HS-5 (cell line): ENCODE measurements at places on chromosomes 12 and 14.

DNA sequence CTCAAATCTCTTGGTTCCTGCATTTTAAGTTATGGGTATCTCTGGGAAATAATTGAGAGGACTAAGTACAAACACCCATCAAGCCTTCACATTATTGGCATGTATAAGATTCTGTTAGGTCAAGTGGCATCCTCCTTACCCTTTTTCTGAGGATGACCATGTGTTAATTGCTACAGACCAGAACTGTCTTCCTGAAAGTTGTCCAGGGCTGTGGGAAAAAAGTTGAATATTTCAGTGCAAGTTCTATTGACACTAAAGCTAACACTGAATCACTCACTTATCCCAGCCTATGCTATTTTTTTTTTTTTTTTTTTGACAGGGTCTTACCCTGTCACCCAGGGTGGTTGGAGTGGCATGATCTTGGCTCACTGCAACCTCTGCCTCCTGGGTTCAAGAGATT is 130.1 kb upstream of the HIF1A start:
- no peak for DNase-seq

- DNase-seq: no peak
Observed at GRCh38 chr14:69953266-69953915, 74.2 kb downstream of the SMOC1 start.

GRCh38 chr14:87405563-87405962 is 587.4 kb downstream of the GALC start:
- no peak for DNase-seq

- DNase-seq: no peak
Observed at GRCh38 chr14:22047115-22047514, 373.5 kb upstream of the OR4E1 start.

DNA sequence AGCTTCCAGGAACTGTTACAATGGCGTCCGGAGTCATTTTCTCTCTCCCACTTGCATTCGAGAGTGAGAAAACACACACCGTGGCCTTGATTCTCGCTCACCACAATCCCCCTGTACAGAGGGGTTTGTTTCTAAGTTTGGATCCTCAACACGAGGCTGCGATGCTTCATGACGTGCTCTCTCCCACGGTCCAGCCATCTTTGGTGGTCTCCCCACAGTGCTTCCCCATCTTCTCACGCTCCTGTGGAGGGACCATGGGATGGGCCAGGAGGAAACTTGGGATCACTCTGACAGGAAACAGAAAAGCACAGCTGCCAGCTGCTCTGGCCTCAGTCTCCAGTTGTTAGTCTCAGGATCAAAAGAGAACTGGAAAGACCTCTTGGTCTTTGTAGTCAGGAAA is 28.1 kb downstream of the OR10P1 start:
- no peak for DNase-seq
